ENCODE measurements at places on chromosomes 7 and 10. TPM values are rescaled to one million over a fixed set of nuclear protein-coding genes. Genes with fewer than 3 reads are reported as not detected.
A peak's percentile ranks its signal among the peaks of the same experiment; 100 is the strongest.

DNA sequence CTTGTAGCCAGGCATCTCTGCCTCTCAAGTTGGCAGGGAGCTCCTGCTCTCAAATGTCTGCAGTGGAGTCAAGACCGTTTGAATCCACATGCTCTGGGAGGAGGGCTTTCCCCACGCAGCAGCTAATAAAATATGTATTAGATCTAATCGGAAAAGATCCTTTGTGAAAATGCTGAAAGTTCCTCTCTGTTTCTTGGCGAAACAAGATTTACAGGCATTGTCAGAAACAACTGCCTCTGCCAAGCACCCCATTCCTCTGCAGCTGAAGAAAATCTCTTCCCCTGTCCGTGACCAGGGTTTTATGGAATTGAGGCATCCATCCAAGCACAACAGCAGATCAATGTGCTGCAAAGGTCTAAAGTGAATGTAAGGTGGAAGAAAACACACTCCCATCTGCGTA, 165.8 kb downstream of the TCERG1L start:
- DNase-seq: no peak

DNA sequence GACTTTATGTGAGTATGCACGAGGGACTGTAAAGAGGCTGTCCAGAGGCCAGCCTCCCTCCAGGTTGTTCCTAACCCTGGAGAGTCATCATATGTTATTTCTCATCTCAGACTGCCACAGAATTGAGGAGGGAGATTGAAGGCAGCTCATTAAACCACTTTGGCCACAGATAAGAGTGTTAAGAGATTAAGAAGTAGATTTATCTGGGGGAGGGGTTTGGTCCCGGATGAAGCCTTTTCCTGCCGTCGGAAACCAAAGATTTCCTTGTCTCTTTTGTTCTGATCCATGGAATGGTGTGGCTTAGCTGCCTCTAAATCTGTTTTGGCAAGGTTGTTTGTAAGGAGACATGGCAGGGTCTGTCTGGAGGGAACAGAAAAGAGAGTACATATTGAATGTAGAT, 338.8 kb downstream of the AUTS2 start:
- no peak for DNase-seq

DNA sequence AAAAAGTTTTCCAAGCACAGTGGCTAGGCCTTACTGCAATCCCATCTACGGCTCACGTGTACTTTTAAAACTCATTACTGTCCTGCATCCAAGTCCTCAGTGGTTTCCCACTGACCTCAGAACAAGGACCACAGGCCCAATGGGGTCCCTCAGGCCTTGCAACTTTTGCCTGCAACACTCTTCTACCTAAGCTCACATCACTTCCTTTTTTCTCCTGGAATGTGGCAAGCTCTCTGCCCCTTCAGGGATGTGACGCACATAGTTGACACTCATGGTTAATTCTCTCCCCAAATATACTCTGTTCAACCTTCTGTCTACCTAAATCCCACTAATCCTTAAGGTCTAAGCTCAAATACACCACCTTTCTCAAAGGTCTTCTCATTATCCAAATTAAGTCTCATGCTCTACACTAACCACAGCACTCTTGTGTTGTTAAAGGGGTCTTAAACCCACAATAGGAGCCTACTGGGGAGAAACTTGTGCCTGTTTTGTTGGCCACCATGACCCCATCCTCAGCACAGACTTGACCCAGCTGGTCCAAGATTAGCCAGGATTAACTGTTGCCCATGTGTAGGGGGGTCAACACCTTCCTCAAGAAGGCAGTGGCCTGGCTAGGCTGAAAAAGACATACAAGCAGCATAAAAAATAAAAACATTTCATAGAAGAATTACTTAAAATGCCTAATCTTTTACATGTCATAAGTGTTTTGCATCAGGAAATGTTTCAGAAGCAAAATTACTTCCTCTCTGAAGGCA, 15.2 kb downstream of the HNRNPF start:
- DNase-seq: no peak

The DPP6 gene
- total RNA-seq: 3.1 TPM

The IKZF1 gene
- 46.2 TPM for total RNA-seq

DNA sequence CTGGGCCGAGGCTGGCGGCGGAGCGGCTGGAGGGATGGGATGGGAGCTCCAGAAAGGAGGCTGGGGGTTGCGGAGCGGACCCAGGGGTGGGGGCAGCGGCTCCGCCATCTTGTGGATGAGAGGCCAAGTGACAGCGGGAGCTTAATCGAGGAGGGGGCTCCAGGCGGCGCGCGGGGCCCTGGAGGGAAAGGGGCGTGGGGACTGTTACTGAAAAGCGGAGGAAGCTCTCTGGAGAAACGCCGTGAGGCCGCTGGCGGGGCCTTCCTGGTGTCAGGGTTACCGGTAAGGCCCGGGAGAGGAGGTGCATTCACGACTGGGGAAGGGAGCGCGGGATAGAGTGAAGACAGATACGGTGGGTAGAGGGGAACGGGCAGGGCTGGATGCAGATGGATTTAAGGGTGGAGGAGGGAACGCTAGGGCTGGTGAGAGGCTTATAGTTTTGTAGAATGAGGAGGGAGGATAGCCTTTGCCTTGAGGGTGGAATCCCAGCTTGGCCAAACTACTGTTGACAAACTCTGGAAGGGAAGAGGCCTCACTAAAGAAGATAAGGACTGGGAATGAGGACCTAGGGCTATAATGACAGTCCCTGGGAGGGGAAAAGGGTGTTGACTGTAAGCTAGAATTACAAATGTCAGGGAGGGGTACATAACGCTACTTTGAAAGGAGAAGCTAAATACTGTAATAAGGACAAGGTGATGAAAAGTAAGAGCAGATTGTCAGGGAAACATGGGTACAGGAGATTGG, 535 bp downstream of the BTRC start:
- DNase-seq: peak; percentile 66

GRCh38 chr10:79051766-79052165, 17.0 kb upstream of the ZMIZ1 start:
- DNase-seq: no peak

The OR2A7 gene
- total RNA-seq: 7.3 TPM

GRCh38 chr7:151736403-151736909, 140.5 kb downstream of the PRKAG2 start:
- peak; percentile 63 for DNase-seq

- DNase-seq: no peak
These were observed 286.7 kb downstream of the INHBA start for GRCh38 chr7:41416208-41416595.

- DNase-seq: no peak
These were observed 36.0 kb downstream of the DPYSL4 start for GRCh38 chr10:132222726-132223125.

- DNase-seq: no peak
These were observed 220.5 kb downstream of the KLF6 start for GRCh38 chr10:3564346-3565002.

DNA sequence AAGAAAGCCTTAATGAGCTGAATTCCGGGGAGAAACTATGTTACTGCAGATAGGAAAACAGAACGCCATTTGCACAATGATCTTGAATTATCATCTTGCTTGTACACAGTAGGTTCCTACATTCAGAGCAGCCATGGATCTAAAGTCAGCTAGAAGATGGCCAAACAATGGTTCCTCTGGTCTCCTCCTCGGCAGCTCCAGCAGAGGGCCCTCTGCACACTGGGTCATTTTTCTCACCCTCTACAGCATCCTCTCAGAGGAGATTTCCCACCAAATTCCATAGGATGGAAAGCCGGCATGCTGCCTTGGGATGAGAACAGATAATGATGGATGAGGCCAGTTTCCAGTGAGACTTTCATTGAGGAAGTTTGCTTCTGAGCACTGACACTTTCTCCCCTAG, 308.5 kb upstream of the NFE2L3 start:
- no peak for DNase-seq

The KLF6 gene
- total RNA-seq: 209 TPM
